ENCODE measurements at places on chromosomes 12 and 14.

GRCh38 chr14:90692826-90693225 lies 123.4 kb downstream of the TTC7B start:
- no peak for DNase-seq

GRCh38 chr14:74401504-74402241 lies 24.3 kb downstream of the SYNDIG1L start:
- DNase-seq: peak; percentile 66

- DNase-seq: no peak
Observed at GRCh38 chr14:74524076-74524811, 30.7 kb downstream of the ISCA2 start.

- no peak for DNase-seq
Observed at GRCh38 chr12:113003636-113004035, 25.3 kb downstream of the OAS2 start.

GRCh38 chr12:101803978-101804377 lies 26.8 kb downstream of the GNPTAB start:
- DNase-seq: no peak

DNA sequence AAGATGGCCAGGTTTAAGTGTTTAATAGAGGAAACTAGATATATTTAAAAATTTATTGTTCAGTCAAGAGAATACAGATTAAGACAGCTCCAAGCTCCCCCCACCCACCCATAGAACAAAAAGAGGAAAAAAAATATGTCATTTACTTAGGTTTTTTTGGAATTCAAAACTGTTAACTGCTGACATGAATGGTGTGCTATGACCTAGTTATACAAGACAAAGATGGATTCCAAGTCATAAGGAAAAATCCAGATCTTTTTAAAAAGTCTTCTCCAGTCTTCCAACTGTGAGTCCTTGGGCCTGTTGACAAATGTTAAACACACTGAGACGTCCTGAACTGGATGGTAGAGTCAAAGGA lies 1.3 kb upstream of the SETD1B start:
- DNase-seq: no peak

DNA sequence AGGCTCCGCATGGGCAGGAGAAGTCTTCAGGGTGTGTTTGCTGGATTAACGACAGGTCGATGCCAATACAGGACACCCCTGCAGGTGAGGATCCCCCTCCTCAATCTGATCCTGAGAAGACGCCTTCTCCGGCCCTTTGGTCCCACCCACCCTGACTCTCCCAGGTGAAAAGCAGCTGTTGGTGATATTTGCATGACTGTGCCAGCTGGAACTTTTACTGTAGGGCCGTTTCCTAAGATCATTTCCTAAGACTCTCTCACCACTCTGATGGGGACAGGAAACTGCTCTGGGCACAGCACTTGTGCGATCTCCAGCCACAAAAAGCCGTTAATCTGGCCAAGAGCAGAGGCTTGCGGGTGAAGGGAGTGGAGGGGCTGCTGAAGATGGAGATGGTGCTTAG lies 16.8 kb upstream of the EIF5 start:
- no peak for DNase-seq

All from activated naive CD4-positive, alpha-beta T cell treated with anti-CD3 and anti-CD28 coated beads, Interleukin-2, amount 50 U/mL, for 16 hours (primary cell).